ENCODE measurements at places on chromosomes 5 and 9.

DNA sequence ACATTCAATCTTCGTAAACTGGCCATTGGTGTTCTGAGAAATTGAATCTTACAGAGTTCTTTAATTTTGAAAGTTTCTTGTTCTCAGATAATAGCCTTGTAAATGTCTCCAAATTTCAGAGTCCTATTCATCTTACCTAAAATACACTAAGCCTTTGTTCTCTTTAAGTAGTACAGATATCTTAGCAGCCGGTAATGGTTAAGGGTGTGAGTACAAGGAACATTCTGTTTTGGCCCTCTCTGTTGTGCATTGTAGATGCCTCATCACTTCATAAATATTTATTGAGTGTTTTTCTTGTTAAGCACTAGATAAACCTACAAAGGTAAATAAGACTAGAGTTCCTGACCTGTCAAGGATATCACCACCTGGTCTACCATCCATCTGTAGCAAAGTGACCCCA, 35.2 kb downstream of the ZCCHC7 start:
- DNase-seq, result no peak

GRCh38 chr5:72121052-72121779, 13.9 kb downstream of the MAP1B start:
- DNase-seq, result no peak

DNA sequence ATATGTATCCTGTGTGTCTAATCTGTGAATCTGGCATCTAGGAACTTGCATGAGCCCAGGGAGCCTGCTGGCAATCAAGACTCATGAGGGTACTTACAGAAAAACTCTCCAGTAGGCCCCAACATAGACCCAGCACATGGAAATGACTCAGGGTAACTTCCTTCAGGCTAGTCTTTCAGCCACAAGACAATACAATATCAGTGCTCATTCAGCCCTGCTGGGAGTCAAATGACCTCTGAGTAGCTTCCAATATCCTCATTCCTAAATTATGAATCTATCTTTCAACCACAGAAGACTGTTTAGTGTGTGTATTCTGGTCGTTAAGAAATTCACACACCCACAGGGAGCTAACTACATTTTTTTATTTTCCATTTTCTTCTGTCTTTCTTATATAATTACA, 1273.0 kb downstream of the EFNA5 start:
- DNase-seq, result no peak

GRCh38 chr9:127714951-127715469, 453 bp downstream of the PTRH1 start:
- DNase-seq, result no peak

DNA sequence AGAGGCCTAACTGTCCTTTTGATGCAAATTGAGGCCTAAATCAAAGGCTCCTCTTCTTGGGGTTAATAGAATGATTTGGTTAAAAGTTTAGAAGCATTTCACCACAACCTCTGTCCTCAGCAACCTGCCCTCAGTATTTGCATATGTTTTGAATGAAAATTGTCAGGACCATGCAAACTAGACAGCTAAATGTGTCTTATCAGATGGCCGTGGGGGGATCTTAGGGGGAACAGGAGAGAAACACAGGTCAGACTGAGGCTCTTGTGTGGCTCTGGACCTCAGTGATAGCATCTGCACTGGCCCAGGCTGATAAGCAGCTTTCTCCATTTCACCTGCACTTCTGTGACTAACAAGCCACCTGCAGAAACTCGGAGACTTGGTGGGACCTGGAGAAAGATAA, 49.0 kb downstream of the FOXI1 start:
- no peak for DNase-seq

All from stimulated activated CD8-positive, alpha-beta memory T cell treated with anti-CD3 and anti-CD28 coated beads, Interleukin-4, amount 100 ng/mL, for 4 hours (primary cell).